ENCODE measurements at places on chromosomes 3 and 15.

- H3K27me3 ChIP-seq = no peaks in the 10 kb centered on the region
- H3K4me3 ChIP-seq = no peak overlapping the region
- H3K36me3 ChIP-seq = no peaks in the 10 kb centered on the region
- H3K4me1 ChIP-seq = no peaks in the 10 kb centered on the region
Measured at GRCh38 chr3:77412021-77412438, 372.1 kb downstream of the ROBO2 start.

- H3K4me1 ChIP-seq = no peaks in the 10 kb centered on the region
- H3K36me3 ChIP-seq = no peaks in the 10 kb centered on the region
- H3K4me3 ChIP-seq = no peak overlapping the region
- H3K27me3 ChIP-seq = no peaks in the 10 kb centered on the region
- no peak for DNase-seq
Measured at GRCh38 chr3:132283916-132284405, 33.2 kb upstream of the ACP3 start.

DNA sequence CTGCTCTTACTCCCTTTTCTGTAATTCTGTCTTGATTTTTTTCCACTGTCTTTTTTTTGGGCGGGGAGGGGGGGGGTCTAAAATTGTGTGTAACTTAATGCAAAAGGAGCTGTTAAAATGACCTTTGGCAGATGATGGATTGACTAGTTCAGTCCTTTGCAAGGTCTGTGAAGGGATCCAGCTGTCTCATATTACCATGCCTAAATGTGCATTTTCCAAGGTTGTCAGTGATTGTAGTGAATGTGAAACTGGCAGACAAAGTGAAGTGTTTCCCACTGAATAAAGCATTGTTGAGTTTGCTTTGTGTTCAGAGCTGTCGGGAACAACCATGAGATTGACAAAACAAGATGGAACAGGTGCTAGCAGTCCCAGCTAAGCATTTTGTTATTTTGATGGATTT lies 110.1 kb upstream of the SKOR1 start:
- H3K4me1 ChIP-seq = peaks cover 3% of the 10 kb centered on the region
- DNase-seq = no peak
- H3K4me3 ChIP-seq = no peak overlapping the region
- H3K27me3 ChIP-seq = no peaks in the 10 kb centered on the region
- H3K27ac ChIP-seq = no peak overlapping the region
- H3K36me3 ChIP-seq = 0 out of 2 replicates have a peak, but pooled peaks cover under 1% of the 10 kb centered on the region

DNA sequence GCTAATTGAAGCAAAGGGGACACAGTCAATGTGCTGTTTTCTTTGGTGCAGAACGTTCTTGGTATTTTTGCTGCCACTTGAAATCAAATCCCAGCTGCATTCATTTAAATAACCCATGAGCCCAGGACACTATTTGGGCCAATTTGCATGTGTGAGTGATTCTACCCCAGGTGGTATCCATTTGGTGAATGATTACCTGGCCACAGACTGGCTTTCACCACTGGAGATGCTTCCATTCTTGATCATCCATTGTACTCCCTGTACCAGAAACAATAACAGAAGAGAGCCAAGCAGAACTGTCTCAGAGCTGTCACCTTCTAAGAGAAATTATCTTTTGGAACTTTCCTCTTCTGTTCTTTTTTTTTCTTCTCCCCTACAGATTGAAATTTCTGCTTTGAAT lies 139.7 kb upstream of the RARB start:
- no peak overlapping the region for H3K4me3 ChIP-seq
- no peak overlapping the region for H3K27ac ChIP-seq
